ENCODE measurements at places on chromosomes 5 and 9.

DNA sequence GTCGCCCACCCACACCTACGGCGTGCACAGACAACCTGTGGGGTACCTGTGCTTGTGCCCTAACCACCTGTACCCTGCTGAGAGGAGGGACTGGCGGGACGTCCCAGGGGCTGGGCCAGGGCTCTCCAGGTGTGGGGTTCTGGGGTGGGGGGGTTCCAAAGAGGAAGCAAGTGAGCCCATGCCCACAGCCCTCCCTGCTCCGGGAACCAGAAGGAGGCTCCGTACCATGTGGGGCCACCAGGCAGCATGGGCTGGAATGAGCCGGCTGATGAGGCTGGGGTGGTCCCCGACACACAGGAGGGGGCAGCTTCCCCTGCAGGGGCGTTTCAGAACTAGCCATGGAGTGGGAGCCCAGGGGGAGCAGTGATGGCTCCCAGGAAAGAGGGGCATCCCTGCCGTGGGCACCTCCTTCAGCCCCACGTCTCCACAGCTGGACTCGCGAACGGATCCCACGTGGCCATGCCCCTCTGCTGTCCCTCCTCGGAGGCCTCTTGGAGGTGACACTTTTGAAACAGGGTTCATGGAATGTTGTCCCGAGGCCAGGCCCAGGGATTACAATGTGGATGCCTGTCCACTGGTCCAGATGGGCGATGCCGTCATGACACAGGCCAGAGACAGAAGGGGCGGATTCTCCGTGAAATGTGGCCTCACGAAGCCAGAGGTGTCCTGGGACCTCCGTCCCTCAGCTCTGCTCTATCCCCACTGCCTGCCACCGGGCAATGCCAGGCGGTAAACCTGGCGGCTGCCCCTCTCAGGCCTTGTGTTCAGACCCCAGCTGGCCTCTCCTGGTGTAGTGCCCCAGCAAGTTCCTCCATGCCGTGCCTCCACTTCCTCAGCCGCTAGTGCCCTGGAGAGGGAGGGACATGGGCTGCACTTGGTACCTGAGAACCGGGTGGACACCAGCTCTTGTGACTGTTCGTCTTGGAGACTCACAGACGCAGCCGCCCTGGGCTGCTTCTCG, 33.6 kb upstream of the IRX4 start:
- DNase-seq, result no peak

DNA sequence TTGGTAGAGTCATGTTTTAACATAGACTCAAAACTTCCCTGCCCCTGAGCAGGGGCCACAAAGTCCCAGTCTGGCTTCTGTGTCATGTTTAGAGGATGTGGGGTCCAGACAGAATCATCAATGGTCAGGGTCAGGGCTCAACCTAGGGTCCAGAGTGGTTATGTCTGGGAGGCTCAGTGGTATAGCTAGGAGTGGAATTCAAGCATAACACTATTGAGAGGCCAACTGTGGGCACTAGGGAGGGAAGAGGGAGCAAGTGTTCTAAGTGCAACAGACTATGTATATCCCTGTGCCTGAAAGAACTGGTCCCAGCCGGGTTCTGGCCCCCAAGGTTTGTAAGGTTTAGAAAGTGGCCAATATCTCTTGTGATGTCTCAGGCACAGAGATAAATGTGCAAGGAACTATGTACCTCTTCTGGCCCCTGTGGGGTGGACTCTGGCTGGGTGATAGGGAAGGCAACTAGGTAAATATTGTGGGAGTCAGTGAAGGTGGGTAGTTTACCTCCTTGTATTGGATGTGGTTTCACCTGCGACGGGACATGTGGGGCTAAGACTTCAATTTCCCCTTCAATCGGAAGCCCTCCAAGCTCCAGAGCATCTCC, 14.0 kb downstream of the MYORG start:
- DNase-seq, result no peak

DNA sequence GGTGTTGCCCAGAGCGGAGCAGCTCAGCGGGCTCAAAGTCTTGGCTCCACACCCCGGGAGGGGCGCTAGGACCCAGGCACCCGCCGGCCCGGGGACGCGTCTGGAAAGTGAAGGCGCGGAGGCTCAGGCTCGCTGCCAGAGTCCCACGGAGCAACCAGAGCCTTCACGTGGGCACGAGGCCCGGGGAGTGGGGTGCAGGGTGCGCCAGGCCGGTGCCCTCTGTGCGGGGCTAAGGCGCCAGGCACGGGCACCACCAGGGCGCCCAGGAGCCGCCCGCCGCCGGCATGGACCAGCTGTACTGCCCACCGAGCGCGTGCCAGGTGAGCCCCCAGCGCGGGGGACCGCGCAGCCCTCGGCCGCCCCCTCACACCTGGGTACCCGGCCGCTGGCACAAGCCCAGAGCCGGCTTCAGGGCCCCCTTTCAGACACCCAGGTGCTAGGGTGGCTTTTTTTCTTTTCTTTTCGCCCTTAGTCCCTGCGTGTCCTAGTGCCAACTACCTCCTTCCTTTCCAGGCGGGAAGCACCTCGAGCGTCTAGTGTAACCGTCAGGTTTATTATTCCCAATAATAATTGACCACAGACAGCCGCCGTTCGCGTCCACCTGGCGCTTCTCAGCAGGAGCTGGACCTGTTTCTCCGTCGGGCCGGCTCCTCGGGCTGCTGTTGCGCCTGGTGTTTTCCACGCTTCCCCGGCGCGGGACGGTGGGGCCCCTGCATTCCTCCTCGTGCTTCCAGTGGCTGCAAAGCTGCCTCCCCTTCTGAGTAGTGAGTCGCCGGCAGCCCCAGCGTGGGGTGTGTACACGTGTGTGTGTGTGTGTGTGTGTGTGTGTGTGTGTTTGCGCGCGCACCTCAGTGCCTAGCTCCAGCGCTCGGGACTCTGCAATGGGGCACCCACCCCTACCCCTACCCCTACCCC, 30.1 kb upstream of the PDE8B start:
- DNase-seq, result no peak

GRCh38 chr9:110156416-110156815, 51.5 kb downstream of the C9orf152 start:
- DNase-seq, result no peak

- no peak for DNase-seq
Measured at GRCh38 chr9:89654025-89654662, 49.3 kb downstream of the GADD45G start.

DNA sequence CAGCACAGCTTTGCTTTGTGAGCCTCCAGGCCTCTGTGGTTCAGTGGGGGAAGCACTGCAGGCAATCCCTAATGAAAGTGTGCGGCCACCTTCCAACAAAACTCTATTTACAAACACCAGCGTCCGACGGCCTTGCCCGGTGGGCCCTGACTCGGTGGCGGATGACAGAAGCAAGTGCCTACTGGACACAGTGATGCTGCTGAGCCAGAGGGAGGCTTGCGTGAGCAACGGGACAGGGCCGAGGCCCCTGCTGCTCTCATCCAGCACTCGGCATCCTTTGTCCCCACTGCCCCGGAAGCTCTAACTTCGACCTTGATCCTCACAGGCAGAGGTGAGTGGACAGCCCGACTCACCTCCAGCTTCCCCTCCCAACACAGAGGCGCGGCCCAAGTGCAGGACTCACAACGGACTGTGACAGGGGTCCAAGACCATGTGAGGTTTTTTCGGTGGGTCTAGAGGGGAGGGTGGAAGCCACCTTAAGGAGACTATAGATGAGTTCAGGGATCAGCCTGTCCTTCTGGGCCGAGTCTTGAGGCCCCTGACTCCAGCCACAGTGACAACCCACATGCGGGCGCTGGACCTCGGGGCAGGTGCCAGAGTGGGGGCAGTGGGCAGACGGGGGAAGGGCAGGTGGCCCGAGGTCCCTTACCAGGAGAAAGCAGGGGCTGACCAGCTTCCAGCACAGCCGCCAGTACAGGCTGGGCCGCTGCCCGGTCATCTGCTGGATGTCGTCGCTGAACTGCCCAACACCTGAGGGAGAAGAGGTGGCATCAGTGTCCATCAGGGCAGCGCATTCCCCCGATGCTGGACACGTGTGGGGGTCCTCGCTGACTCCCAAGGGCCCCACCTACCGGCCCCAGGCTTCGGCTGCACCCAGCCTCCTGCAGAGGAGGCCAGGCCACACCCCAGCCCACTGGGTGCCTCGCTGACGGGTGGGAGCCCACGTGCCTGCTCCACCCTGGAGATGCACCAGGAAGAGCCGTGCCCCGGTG, 39.4 kb downstream of the SLC6A3 start:
- no peak for DNase-seq

- DNase-seq, result no peak
Measured at GRCh38 chr9:120643061-120643460, 63.1 kb upstream of the CDK5RAP2 start.

DNA sequence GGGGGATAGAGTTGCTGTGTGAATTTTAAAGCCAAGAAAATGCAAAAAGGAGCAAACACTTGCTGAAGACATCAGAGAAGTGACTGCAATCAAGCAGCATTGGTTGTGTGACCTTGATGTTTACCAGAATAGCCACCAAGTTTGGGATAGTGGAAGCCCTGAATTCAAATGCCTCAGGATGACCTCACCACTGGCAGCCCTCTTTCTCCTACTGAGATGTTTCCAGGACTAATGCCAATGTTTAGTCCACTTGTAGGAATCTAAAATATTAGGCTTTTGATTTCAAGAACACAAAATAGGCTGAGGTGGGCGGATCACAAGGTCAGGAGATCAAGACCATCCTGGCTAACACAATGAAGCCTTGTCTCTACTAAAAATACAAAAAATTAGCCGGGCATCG, 112.2 kb upstream of the NUDT12 start:
- no peak for DNase-seq

DNA sequence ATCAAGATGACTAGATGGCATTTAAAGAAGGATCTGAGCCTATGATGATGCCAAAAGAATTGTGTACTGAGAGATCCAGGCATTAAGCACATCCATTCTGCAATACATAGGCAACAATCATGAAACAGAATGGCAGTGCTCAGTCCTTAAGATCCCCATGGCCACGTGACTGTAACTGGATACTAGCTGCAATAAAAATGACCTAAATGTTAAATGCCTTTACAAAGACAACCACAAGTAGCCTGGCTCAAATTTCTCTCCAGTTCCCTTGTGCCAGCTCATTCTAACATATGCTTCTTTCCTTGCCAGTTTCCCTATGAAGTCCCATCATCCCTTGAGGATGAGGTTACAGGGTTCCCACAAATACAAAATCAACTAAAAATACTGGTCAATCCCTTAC, 148.3 kb upstream of the GHR start:
- no peak for DNase-seq

DNA sequence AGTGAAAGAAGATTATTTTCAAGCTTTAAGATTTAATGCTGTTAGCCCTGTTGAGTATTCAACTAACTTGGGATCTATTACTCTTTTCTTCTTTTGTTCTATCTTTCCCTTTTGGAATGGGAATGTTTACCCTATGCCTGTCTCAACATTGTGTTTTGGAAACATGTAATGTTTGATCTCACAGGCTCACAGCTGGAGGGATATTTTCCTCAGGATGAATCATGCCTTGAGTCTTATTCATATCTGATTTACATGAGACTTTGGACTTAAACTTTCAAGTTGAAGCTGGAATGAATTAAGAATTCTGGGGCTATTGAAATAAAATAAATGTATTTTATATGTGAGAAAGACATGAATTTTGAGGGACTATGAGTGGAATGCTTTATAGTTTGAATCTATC, 607.8 kb upstream of the PTGER4 start:
- DNase-seq, result no peak

DNA sequence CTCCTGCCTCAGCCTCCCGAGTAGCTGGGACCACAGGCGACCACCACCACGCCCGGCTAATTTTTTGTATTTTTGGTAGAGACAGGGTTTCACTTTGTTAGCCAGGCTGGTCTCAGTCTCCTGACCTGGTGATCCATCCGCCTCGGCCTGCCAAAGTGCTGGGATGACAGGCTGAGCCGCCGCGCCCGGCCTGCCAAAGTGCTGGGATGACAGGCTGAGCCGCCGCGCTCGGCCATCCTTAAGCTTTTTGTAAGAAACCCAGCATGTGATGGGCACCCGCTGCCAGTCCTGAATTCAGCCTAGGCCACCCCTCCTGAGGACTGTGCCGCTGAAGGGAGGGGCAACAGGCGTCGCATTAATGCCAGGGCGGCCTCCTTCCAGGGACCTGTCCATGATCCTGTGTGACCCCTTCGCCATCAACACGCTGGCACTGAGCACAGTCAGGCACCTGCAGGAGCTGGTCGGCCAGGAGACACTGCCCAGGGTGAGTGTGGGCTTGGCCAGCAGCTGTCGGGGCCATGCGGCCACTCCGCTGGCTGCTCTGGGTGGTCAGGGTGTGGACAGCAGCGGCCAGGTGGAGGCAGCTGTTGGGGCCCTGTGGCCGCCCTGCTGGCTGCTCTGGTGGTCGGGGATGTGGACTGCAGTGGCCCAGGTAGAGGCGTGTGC, 10.5 kb downstream of the NELFB start:
- DNase-seq, result no peak

GRCh38 chr9:132828201-132828770, 49.8 kb downstream of the AK8 start:
- no peak for DNase-seq

DNA sequence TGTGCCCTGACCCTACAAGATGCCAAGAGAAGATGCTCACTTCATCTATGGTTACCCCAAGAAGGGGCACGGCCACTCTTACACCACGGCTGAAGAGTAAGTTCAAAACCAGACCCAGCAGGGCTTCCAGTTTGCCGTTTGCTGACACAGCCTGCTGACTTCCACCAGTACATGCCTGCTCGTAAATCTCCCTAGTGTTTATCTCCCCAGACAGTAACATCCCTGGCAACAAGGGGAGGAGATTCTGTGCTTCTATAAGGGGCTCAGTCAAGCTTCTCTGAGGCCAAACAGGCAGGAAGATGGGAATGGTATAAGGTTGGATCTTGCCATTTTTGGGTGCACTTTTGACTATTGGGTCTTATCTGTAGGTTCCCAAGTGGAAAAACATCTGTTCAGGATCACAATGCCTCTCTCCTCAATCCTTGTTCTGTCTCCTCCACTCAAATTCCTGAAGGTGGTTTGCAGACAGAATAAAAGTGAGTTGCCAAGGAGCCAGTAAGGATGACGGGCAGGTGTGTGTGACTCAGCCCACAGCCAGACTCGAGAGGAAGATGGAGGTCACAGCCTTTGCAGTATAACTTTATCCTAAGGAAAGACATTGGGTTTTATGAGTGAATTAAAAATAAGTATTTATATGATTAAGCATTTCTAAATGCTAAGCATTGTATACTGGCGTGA, 1.9 kb downstream of the MLANA start:
- no peak for DNase-seq

GRCh38 chr5:117177302-117177701, 602.7 kb upstream of the SEMA6A start:
- DNase-seq, result no peak

DNA sequence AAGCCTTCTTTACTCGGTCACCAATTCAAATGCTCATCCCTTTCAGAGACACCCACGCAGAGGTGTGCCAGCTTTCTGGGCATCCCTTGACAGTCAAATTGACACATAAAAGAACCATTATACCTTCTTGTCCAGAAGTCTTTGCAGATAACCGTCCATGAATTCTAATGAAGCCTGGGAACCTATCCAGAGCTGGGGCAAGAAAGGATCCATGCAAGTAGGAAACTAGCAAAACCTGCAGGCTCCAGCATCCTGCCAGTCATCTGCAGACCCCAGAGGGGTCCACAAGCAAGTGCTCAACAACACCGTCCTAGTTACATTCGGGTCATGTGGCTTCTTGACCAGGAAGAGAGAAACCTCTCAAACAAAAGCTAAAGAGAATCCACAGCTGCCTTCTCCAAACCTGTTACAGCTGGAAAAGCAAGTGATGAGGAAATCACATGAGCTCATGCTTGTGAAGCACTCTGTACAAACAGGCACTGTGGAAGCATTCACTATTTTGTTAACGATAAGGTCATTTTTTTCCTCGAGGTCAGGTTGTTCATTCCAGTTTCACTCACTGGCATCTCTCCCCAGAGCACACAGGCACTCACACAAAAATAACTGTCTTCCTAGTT, 80.2 kb upstream of the DMRT1 start:
- peak; percentile 74 for DNase-seq

GRCh38 chr9:95250462-95251221, 66.9 kb downstream of the FANCC start:
- peak; percentile 48 for DNase-seq

- DNase-seq, result no peak
Measured at GRCh38 chr9:24672336-24672735, 126.6 kb upstream of the IZUMO3 start.

All from dermis microvascular lymphatic vessel endothelial cell (primary cell).